ENCODE measurements at places on chromosomes 5 and 9.
A peak's percentile ranks its signal among the peaks of the same experiment; 100 is the strongest.

- no peak for DNase-seq
These were observed 79.3 kb upstream of the PTGER4 start for GRCh38 chr5:40600383-40600782.

DNA sequence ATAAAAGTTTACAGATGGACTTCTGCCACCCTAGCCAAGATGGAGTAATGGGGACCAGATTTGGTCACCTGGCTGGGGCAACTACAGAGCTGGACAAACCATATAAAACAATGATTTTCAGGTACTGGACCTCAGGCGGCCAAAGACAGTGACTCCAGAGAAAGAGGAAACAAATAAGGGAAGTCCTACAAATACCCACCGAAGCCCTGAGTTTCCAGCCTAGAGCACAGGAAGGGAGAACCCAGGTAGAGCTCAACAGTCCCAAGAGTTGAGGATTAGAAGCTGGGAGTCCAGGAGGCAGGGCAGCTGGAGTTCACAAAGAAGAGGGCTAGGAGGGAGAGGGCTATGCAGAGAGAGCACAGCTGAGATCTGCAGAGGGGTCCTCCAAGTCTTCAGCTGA, 106.7 kb upstream of the NR5A1 start:
- DNase-seq = no peak

DNA sequence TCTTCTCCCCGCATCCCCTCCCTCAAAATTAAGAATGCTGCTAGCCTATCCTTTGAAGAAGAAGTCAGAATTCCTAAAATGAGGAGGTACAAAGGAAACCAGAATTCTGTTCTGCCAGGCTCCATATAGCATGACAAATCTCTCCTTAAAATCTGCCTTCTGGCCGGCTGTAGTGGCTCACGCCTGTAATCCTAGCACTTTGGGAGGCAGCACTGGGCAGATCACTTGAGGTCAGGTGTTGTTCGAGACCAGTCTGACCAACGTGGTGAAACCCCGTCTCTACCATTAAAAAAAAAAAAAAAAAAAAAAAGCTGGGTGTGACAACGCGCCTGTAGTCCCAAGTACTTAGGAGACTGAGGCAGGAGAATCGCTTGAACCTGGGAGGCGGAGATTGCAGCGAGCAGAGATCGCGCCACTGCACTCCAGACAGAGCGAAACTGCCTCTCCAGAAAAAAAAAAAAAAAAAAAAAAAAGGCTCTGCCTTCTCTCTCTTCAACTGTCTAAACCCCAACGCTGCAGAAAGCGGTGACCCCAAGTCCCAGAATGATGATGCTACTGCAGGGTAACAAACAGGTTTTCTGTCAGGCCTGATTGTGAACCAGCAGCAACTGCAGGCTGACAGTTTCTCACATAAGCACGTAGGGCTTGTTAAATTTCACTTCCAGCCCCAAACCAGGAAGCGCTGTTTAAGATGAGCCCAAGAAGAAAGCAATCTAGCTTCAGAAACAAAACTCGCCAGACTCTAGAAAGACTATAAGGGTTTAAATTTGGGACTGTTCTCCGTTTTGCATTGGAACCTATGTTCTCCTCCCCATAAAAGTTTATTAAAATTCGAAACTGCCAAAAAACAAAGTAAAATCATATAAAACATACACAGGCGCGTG, 963 bp upstream of the CAST start:
- no peak for DNase-seq

- DNase-seq = peak; percentile 31
These were observed 88.9 kb upstream of the TYRP1 start for GRCh38 chr9:12604164-12604821.

DNA sequence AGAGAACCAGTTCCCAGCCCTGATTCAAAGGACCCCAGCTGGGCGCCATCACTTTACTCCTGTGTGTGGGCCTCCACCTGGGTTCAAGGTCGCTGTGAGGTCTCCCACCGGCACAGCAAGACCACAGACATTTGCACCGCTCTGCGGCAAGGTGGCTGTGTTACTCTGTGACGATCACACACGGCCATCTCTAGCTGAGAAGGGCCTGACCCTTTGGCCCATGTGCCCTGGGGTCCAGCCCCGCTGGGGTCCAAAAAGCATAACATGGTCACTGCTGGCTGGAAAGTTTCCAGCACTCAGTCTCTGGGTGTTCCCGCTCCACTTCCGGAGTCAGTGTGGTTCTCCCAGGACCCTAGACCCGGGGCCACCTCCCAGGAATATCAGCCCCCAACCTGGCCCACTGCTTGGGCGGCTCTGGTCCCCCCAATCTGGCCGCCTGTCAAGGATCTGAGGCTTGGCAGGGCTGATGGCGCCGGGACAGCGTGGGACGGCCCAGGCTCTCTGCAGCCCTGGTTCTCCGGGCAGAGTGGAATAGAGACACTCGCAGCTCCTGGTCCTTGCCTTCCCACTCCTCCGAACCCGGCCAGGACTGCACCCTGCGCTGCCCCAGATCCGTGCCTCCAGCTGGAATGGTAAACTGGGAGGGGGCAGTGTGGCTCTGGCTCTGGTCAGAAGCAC, 3.9 kb upstream of the LMX1B start:
- DNase-seq = no peak

GRCh38 chr5:15008476-15008875, 136.9 kb upstream of the ANKH start:
- DNase-seq = peak; percentile 71

DNA sequence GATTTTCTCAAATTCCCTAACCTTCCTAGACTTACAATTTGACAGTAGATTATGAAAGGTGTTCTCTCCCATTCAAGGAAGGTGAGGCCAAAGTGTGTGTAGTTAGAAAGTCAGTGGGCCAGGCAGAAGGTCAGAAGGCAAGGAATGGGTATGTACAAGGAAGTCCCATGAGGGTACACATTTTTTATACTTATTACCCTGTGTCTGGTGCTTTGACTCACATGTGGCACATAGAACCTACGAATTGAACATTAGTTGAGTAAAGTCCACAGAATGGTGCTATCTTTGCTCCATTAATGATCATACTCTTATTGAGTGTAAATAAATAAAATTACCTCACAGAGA, 55.4 kb downstream of the IQGAP2 start:
- DNase-seq = no peak

DNA sequence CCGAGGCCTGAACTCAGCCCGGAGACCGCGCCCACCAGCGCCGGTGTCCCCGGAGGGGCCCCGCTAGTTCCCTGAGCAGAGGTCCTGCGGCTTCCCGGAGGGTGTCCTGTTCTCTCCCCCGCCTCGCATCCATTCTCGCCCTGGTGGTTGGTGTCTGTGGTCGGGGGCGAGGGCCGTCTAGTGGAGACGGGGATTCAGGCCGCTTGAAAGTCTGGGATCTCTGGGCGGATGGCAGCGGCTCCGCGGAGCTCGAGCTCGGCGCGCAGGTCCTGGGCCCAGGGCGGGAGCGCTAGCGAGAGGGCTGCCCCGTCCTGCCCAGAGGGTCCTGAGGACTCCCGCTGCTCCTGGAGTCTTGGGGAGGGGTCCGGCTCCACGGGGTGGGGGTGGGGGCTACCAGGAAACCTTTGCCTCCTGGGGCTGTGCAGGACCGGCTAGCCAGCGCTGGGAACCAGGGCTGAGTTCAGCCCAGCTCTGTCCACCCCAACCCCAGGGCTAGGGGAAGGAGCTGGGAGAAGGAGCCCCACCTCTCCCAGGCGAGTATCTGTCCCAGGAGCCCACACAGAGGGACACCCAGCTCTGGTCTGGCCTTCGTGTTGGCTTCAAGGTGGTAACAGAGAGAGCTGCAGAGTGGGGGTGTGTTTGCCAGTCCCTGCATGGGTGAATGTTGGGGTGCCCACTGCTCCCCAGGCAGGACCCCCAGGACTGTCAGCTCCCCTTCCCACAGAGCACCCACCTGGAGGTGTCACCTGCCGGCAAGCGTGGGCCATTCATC, 4.0 kb downstream of the TOR4A start:
- DNase-seq = no peak

- DNase-seq = no peak
These were observed 170.4 kb upstream of the COX7C start for GRCh38 chr5:86447362-86447761.

DNA sequence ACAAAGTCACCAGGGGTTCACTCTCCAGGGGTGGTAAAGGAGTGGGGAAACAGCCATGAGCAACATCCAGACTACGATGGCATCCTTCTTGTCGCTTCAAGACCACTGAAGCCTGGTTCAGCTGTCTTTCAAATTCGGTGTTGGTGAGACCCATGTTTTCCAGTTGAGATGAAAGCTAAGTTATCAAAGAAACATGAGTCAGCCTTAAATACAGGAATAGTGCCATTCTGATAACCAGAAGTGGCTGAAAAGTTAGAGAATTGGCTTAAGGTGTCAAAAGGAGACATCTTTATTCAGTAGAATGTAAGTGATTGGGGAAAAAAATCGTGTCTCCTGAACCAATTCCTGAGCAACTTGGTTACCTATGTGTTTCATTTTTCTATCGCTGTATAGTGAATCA, 7.0 kb upstream of the CARD19 start:
- no peak for DNase-seq

DNA sequence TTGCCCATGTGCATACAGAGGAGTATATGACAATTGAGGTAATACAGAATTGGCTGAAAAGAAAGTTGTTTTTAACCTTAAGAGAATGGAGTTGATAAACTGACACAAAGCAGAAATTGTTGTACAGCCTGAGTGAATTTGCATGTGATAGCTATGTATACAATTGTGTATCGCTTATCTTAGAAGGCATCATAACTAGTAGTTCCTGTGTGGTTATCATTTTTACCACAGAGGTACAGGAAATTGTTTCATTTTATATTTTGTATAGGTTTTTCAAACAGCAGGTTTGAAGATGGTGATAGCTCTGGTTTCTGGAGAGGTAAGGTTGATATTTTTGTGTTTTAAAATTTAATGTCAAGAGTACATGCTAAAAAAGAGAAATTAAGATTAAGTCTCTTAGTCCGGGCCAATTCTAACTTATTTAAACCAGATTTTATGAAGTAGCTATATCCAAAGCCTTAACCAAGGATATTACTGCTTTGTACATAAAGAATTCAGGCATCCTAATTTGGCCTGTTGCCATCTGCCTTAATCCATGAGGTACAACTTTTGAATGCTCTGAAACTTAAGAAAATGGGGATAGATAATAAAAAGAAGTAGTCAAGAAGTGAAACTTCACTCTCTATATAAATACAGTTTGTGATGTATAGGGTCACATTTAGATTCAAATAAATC, 26.0 kb downstream of the DDX4 start:
- no peak for DNase-seq

DNA sequence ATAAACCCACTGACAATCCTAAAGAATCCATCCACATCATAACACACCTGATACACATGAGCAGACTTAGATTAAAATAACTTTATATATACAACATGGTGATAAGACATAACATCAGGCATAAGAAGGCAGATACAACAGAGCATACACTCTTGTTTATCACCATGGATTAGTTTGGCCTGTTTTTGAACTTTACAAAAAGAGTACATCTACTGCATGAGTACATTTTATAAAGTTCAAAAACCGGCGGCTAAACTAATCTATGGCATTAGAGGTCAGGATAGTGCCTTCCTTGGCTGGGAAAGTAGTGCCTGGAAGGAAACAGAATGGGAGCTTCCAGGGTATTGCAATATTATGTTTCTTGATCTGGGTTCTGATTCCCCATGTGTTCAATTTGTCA, 15.1 kb downstream of the RICTOR start:
- DNase-seq = no peak

DNA sequence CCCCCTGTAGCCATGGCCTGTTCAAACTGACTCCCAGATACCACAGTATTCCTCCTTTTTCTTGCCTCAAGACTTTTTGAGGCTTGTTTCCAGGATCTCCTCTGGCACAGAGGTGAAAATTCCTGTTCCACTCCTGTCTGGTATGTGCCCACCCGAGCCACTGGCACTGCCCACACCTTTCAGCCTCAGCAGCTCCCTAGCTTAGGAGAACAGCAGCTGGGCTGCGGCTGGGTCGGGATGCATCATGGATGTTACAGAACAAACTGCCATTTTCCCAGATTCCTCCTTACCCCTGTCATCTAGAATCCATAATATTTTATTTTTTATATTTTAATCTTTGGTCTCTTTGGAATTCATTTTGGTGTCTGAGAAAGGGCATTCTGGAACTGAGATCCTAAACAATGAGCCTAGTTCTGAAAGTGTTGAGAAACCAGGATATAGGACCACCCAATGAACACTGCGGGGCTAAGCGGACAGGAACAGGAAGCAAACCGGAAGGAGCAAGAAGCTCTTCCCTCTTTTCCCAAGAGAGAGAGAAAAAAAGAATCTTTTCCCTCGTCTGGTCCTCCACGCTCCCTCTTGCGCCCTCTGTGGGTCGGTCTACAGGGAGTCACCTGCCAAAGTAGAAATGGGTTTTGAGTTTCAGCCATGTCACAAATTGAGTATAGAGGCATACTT, 12.5 kb downstream of the OR2S2 start:
- no peak for DNase-seq

DNA sequence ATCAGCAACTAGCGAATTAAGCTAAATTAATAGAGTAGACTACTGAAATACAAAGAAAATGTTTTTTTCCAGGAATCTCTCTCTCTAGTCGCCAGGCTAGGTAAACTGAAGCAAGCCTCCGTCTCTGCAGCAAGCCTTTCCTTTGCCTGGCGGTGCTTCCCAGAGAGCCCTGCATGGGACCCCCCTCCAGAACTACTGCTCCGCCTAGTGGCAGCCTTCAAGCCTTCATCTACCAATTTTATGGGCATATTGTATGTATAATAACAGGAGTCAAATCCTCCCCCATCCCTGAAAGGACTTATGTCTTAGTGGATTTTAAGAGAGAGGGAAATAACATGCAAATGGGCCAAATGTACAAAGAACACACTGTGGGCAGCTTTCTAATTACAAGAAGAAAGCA, 241.9 kb downstream of the SAXO1 start:
- DNase-seq = no peak

GRCh38 chr5:82863266-82863665, 213.9 kb downstream of the TMEM167A start:
- no peak for DNase-seq

DNA sequence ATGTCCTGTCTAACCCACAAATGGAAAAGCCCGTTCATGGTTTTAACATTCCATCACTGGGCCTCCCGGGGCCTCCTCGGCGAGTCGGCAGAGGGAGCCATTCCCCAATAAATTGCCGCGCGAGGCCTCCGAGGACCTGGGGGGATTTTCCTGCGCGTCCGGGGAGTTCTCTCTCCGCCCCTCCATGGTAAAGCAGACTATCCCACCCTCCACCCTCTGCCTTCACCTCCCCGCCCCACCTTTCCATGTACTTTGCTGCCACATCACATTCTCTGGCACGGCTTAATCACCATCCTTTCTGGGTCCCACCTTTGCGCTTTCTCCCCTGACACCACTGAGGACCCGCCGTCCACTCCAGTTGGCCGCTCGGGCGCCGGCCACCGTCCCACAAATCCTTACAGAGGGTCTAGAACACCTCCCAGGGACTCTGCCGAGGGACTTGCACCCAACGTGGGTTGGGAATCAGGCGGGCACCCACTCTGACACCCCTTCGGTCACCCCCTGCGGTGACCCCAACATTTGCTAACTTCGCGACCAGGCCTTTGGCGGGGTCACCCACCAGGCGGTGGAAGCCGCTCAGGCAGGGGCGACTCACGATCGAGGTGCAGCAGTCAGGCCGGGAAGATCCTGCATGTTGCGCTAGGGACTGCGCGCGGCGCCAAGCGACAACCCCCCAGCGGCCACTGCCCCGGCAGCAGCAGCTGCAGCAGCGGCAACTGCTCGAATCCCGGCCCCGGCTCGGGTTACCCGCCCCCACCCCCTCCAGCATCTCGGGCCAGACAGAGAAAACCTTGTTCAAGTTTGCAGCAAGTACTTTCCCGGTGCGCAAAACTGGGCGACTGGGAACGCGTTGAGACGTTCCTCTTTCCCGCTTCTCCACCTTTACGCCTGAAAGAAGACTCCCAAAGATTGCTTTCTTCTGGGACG, at the start of gene MEGF10:
TSS of gene MEGF10 (plus strand) at position 778 of the 927 bp plus-strand sequence. CDS start 40,513 bp downstream, outside the sequence.
- no peak for DNase-seq

Data from epithelial cell of proximal tubule (primary cell).